Bone marrow (tissue), 2 donors: ENCODE measurements at places on chromosomes 13 and 19.

- DNase-seq = no peak
These were observed 29.1 kb downstream of the CNFN start for GRCh38 chr19:42360787-42361544.

DNA sequence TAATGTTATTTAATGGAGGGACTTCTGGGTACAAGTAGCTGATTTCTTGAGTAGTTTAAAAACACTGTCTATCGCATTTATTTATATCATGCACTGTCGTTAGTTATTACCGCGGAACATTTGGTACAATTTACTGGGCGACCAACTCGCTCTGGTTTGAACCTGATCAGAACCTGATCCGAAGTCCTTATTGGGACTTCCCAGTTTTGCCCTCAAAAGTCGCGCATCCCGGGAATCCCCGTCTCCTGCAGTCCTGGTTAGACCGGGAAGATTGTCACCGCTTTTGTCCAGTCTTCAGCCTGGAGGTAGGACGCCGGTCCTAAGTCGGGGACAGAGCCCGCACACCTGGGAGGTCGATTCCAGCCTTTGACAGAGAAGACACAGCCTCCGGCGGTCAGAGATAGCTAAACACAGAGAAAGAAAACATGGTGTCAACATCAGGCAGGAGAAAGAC is 694 bp downstream of the CLN5 start:
- no peak for DNase-seq

- peak; percentile 30 for DNase-seq
These were observed 2.9 kb upstream of the TLE6 start for GRCh38 chr19:2974342-2975041.

DNA sequence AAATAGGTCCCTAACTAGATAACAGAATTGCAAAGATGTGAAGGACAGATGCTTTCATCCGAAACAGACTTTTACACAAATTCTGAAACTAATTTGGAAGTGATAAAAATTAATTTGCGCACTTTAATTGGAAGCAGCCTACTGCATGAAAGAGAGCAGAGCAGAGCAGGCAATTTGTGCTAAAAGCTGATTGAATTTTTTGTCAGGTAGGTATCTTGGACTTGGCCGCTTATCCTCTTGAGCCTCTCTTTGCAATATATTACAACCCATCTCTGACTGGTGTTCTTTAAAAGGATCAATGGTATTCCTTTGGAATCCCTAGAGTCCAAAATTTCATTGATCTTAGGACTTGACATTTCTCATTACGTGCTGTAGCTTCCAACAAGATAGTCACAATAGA is 183.3 kb upstream of the MAB21L1 start:
- no peak for DNase-seq

GRCh38 chr13:43425234-43425633 is 361.5 kb downstream of the ENOX1 start:
- no peak for DNase-seq

DNA sequence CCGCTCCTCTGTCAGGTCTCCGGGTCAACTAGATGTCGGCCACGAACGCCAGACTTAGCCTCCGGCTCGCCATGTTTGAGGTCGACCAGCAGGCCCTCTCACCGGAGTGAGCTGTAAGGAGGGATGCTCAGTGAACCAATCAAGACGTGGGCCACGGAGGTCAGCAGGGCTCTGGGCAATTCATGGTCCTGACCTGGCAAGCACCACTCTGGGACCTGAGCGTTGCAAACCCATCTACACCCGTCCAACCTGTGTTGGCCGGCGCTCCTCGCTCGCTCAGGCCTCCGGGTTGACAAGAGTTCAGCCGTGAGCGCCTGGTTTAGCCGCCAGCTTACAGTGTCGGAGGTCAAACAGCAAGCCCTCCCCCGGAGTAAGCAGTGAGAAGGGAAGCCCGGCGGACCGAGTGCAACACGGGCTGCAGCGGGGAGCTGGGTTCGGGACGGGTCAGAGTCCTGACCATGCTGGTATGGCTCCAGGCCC is 1361.9 kb downstream of the UQCRFS1 start:
- DNase-seq = no peak

- DNase-seq = no peak
These were observed 27.2 kb upstream of the POU4F1 start for GRCh38 chr13:78630511-78630910.

DNA sequence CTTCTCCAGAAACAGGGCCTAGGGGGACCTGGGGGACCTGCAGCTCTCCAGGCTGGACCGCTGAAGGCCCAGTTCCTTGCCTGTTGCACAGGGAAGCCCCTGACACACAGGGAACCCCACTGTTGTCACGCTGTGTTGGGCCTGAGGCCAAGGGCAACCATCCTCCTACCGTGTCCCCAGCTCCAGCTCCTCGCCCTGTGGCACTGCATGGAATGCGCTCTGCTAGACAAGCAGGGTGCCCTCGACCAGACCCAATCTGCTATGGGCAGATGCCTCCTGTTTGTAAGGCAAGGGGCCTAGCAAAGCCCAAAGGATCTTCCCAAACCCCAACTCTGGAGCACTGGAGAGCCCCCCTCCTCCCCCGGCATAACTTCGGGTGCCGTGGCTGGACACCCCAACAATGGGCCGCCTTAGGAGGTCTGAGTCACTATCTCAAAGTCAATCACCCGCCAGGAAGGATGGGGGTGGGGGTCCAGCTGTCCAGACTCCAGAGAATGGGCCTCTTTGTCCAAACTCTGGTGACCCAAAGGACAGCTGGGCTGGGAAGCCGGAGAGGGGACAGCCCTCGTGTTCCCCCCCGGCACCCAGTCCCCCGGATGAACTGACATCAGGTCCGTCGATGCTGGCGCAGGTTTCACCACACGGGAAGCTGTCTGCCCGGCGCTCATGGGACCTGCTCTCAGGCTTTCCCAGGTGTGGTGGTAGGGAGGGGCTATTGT is 3.7 kb downstream of the BRSK1 start:
- DNase-seq = no peak

- no peak for DNase-seq
These were observed 223.6 kb downstream of the RGCC start for GRCh38 chr13:41680900-41681299.
